ENCODE measurements at places on chromosomes 5 and 9.

GRCh38 chr5:159576902-159577301 is 246.6 kb upstream of the IL12B start:
- no peak for DNase-seq

DNA sequence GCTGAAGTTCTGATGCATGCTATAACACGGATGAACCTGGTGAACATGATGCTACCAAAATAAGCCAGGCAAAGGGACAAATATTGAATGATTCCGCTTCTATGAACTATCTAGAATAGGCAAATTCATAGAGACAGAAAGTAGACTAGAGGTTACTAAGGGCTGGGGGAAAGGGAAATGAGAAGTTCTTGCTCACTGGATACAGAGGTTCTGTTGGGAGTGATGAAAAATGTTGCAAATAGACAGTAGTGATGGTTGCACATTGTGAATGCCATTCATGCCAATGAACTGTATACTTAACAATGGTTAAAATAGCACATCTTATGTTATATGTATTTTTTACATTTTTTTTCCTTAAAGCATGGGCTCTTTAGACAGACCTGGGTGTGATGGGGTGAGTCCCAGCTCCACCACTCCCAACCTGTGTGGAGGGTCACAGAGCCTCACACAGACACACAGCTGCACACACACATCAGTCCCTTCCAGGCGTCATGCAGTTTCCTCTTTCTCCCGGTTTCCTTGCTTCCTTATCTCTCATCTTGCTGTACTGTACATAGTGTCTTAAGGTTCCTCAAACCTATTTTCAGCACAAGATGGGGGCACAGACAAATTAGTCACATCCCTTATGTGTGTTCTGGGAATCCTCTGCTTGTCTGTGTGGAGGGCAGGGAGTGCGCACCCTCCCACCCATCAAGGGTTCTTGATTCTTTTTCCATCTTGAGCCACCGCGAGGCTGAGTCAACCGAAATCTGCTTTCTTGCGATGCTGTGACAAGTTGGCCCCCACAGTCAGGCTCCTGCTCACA is 192.9 kb downstream of the CRB2 start:
- no peak for DNase-seq

DNA sequence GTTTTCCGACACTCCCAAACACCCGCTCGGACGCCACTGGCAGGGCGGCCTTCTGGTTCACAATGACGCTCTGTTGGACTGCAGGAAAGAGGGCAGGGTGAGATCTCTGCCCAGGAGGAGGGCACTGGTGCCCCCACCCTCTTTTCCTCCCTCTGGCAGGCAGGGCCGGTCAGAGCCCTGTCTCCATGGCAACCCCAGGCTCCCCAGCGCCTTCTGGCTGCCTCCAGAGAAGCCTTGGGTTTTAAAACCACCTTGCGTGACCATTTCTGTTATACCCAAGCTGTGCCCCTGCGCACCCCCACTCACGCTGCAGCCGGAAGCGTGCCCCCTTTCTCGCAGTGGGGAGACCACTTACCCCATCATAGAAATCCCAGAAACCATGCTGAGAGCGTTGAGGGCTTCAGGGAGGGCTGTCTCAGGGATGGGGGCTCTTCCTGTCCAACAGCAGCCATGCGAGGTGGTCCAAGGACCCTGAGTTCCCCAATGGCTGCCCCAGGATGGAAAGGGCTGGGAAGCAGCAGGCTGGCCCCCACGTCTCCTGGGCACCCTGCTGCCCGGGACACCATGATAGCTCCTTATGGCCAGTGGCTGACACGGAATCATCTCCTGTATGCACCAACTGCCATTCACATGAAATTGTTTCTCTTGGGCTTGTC is 7.3 kb downstream of the C9orf50 start:
- DNase-seq: no peak

DNA sequence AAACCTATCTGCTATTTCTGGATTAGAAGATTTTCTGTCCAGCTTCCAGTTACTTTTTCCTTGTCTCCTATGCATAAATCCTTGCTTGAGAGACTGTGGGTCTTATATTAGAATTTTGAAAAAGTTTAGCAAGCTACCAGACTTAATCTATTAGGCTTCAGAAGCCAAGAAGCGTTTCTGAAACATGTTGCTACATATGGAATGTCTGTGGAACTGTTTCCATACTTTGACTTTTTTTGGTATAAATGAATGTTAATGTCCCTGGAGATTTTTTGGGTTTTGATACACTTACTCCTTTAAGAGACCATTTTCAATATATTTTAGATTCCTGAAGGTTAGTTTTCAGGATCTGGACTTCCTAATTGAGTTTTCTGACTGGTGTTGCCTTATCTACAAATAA is 191.4 kb upstream of the SGCD start:
- DNase-seq: no peak

DNA sequence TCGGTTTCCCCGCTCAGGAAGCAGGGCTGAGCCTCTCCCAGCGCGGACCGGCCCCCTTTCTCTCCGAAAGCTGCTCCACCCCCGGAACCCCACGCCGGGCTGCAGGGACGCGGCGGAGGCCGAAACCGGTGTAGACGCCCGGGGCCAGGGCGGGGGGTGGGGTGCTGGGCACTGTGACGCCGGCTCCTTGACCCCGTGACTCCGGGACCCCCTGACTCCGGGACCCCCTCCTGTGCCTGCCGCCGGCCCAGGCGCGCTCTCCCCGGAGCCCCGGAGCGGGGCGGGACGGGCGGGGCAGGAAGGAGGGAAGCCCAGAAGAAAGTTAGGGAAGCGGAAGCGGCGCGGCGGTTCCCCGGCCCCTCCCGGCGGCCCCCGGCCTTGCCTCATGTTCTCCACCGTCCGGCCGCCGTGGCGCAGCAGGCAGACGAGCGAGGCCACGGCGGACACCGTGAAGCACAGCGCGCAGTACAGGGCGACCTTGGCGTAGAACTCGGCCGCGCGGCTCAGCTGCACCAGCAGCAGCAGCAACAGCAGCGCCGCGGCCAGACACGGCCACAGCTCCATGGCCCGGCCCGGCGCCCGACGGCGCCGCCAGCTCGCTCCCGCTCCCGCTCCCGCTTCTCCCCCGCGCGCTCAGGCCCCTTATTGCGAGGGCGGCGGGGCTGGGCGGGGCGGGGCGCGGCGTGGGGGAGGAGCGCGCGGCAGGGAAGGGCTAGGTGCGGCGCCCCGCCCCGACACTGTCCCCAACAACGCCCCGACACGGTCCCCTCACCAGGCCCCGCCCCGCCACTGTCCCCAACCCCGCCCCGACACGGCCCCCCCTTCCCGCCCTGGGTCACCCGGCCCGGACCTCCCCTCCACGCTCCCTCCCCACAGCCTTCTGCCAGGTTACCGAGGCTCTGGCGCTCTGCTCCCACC is at the start of gene AGPAT2:
Gene AGPAT2 (minus strand): TSS at position 664 of the 918 bp plus-strand sequence. CDS start 100 bp downstream, at position 564.
- DNase-seq: no peak

DNA sequence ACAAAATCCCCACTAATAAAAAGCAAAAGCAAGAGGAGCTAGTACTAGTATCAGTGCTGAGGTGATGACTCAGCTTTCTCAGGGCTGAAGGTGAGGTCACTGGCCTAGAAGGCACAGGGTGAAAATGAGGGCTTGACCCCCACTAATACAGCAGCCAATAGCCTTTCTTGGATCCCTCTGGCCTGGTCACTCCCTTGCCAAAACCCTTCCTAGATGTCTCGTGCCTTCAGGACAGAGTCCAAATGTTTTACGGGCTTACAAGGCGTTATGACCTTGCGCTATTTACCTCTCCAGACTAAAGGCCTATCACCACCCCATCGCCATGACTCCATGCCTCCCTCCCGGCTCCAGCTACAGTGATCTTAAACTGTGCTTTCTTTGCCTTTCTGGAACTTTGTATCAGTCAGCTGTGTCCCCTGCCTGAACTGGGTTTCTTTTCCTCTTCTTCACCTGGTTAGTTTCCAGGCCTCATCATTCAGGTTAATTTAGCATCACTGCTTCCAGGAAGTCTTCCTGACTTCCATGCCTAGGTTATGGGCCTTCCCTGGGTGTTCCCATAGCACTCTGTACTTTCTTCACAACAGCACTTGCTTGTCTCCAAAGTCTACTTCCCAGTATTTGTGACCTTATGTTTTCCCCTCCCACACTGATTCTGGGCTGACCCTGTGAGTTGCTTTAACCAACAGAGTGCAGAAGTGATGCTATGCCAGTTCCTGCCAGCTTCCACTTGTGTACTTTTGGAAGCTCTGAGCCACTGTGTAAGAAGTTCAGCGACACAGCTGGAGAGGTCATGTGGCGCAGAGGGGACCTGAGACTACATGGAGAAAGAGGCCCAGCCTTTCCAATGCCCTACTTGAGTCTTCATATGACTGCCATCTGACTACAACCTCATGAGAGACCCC is 4.2 kb upstream of the DELE1 start:
- DNase-seq: no peak

GRCh38 chr5:179417016-179417415 is 71.8 kb upstream of the ADAMTS2 start:
- no peak for DNase-seq

GRCh38 chr5:62643556-62644451 is 65.2 kb downstream of the LRRC70 start:
- DNase-seq: no peak

- DNase-seq: no peak
These were observed 59.0 kb upstream of the DPYSL3 start for GRCh38 chr5:147568710-147569406.

- DNase-seq: no peak
These were observed 269.7 kb downstream of the ISL1 start for GRCh38 chr5:51652980-51653379.

- no peak for DNase-seq
These were observed 10.1 kb upstream of the SPATA24 start for GRCh38 chr5:139413963-139414362.

DNA sequence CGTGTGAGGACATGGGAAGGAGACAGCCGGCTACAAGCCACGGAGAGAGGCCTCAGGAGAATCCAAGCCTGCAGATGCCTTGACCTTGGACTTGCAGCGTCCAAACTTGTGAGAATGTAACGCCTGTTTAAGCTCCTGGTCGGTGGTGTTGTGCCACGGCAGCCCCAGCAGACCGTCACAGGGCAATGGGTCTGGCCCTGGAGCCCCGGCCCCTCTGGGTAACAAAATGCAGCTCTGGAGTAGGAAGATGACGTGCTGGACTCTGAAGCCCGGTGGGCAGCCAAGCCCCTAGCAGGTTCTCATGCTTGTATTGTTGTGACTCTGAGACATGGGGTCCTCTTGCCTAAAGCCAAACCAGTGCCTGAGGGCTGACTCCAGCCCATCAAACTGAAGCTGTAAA is 174.7 kb downstream of the IRX2 start:
- DNase-seq: no peak

GRCh38 chr5:30108051-30108450 is 1085.4 kb upstream of the CDH6 start:
- no peak for DNase-seq

DNA sequence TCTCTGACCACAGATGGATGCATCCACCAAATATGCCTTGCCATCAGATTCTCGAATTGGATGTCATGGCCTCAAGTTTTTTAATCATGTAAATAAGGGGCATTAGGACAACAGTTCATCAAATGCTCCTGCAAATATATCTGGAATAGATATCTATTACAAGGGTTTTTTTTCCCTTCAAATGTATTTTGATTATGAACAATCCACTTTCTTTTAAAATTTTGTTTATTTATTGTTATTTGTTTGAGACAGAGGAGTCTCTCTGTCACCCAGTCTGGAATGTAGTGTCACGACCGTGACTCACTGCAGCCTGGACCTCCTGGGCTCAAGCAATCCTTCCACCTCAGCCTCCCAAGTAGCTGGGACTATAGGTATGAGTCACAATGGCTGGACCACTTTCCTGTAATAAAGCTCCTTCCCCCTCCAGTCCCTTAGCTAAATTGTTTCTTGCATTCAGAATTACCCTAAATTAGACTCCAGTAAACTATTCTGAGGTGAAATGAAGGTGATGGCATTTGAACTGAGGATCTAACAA is 1412.1 kb downstream of the EFNA5 start:
- DNase-seq: no peak

DNA sequence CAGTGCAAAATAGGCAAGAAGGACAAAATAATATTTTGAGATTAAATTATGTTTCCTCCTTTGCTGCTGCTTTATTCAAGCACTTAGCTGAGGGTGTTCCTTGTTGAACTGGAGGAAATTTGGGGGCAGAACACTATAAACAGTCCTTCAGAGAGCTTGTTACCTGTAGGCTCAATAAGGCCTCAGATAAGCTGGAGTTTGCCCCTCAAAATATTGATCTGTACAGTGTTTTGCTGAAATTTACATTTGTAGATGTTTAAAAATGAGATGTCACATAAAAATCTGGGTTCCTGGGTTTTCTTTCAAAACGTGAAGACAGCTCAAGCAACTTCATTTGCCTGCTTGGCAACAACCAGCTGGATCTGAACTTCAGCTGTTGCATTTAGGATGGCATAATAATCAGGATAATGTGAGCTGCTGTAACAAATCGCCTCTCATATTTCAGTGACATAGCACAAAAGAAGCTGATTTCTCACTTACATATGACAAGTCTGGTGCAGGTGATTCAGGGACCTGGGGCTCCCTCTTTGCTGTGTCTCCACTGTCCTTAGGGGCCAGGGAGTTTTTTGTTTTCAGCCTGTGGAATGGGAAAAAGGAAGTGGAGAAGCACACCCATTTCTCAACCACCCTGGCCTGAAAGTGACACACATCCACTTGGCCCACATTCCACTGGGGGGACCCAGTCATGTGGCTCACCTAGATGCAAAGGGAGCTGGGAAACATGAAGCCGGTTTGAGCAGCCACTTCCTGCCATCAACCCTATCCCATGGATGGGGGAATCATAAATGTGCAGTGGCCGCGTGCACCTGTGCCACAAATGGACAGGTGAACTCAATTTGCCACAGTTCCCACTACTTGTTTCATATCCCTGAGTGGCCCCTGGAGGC is 2.4 kb upstream of the PSAT1 start:
- DNase-seq: no peak

GRCh38 chr5:119341452-119342349 is 14.1 kb upstream of the TNFAIP8 start:
- DNase-seq: no peak

DNA sequence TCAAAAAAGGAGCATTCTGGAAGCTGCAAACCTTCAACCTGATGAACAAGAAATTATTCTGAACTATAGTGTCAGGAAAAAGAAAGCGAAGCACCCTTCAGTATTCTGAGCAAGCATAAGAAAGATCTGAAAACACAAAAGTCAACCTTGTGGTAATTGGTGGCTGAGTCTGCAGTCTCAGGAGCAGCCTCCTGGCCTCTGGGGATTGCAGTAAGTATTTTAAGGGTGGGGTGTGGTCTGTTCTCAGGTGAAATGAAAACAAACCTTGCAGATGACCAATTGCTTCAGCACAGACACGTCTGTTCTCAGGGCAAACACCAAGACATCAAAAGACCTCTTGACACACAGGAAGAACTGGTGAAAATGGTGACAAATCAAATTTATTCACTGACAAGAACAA is 147.8 kb upstream of the RAPGEF1 start:
- no peak for DNase-seq

GRCh38 chr5:17897776-17898175 is 263.5 kb downstream of the TAF11L14 start:
- DNase-seq: no peak

GRCh38 chr9:137406876-137407589 is 15.9 kb downstream of the EXD3 start:
- no peak for DNase-seq

GRCh38 chr5:43104057-43104456 is 16.7 kb upstream of the ZNF131 start:
- DNase-seq: no peak

GRCh38 chr5:173697931-173698579 is 81.6 kb upstream of the BOD1 start:
- no peak for DNase-seq

- DNase-seq: no peak
These were observed 42.7 kb downstream of the ZNF618 start for GRCh38 chr9:113918697-113919350.

- no peak for DNase-seq
These were observed at the start of gene CRHBP for GRCh38 chr5:76952795-76953536. Gene CRHBP (plus strand): TSS chr5:76953045. CDS start chr5:76953135, 90 bp downstream.

GRCh38 chr9:85859765-85860164 is 81.2 kb upstream of the NAA35 start:
- no peak for DNase-seq

All from fibroblast of the conjunctiva (primary cell).